AG04449 (cell line): ENCODE measurements at places on chromosomes 11 and 22.

- DNase-seq: no peak
Observed at GRCh38 chr11:61828629-61829407, 718 bp downstream of the FADS2 start.

DNA sequence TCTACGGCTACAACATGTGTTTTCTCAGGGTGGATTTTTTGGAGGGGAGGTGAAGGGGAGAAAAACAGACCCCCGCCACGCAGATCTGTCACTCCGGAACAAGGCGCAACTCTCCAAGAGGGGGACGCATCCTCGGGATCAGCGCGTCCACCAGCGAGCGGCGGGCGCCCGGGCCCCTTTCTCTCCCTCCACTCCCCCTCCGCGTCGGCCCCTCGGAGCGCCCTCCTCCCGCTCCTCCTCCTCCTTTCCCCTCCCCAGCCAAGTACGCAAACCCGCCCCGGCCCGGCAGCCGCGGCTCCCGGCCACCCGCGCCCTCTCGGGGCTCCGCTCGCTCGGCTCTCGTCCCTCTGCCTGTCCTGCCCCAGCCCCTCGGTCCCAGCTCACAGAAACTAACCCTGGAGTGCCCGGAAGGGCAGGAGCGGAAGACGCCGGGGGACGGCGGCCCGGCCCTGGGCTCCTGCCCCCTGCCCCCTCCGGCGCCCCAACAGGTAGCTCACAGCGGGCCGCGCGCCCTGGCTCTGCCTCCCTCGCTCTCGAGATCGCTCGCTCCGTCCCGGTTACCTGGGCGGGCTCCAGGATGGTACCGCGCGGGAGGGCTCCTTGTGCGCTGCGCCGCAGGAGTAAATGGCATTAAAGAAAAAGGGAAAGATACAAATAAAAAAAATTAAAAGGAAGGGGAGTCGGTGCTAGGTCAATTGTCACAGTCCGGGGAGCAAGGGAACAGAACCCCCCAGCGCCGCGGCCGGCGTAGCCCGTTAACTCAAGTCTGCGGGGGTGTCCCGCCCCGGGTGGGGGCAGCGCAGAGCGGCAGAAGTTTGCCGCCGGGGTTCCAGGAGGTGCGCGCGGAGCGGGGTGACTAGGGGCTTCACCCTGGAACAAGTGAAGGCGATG is 131.4 kb upstream of the C11orf58 start:
- no peak for DNase-seq

DNA sequence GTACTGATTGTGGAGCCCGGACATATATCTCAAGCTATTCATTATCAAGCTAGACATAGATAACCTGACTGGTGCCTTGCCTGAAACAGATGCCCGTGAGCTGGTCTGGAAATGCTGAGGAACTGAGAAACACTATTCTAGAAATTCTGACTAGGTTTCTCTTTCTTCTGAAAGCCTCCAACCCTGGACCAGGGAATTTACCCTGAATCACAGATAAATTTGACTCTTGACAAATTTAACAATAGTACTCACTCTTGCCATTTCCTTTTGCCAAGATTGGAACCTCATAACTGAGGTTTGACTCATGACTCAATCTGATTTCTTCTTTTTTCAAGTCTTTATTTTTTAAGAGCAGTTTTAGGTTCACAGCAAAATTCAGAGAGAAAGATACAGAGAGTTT is 189.6 kb upstream of the SYN3 start:
- DNase-seq: no peak

DNA sequence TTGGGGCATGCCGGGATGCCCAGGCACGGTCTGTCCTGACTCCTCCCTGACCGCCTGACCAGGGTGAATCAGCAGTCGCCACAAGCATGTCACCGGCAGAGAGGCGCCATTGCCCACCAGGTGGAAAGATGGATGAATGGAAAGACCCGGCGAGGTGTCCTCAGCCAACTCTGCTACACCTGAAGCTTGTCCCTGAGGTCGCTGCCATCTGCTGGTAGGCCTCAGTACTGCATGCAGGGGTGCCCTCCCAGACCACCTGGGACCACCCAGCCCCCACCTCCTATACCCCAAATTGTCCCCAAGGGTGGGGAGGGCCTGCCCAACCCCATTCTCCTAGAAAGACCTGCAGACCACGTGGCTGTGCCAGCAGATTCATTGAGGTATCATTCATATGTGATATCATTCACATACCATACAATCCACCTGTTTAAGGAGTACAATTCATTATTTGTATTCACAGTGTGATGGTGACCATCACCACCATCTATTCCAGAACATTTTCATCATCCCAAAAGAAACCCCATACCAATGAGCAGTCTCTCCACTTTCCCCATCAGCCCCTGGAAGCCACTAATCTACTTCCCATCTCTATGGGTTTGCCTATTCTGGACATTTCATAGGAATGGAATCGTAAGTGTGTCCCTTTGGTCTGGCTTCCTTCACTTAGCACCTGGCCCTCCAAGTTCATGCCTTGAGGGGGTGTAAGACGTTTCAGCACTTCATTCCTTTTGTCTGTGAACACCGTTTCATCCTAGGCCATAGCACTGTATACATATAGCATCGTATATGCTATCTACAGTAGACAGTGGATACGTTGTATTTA is 17.5 kb downstream of the FGF3 start:
- no peak for DNase-seq

DNA sequence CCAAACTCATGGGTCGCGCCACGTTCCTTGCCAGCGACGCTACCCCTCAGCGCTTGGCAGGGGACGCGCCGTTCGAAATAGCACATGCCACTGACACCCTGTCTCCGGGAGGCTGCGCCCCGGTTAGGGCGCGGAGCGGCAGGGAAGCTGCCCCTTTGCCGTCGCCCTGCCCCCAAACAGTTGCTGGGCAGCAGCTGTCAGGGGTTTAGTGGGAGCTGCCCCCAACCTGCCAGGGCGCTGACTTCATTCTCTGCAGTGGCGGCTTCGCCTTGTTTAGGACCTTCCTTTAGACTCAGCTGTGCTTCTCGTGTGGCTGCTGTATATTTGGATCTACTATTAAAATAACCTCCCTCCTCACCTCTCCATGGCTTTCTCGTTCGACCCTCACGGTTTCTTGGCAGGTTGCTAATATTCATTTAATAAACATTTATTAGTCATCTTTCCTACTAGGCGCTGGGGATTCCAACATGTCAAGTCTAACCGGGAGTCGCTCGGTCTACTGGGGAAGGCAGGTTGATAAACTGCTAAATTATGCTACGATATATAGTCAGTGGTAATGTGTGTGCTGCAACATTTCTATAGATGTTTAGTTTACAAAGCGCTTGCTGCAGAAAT is 782 bp downstream of the TMEM109 start:
- DNase-seq: no peak

DNA sequence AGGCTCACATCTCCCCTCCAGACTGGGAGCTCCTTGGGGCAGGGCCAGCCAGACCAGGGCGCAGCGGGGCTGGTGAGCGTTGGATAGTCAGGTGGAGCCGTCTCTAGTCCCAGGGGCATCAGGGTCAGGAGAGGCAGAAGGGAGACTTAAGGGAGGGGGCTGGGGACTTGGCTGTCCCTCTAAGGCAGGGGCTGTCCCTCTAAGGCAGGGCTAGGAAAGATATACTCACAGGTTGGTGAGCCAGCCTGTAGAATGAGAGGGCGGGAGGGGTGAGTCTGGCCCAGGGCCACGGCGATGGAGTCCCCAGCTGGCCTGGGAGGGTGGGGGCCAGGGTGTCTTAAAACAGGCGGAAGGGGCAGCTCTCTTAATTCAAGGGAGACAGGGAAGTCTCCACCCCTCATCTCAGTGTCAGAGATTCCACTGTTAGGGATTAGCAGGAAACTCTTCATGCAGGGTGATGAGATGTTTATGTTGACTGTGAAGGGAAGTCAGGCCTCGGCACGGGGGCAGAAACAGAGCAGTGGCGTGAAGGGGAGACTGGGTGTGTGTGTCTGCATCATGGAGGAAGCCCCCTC is 11.3 kb downstream of the P2RY2 start:
- DNase-seq: no peak

GRCh38 chr11:105229257-105229656 is 89.7 kb upstream of the CARD18 start:
- DNase-seq: no peak

DNA sequence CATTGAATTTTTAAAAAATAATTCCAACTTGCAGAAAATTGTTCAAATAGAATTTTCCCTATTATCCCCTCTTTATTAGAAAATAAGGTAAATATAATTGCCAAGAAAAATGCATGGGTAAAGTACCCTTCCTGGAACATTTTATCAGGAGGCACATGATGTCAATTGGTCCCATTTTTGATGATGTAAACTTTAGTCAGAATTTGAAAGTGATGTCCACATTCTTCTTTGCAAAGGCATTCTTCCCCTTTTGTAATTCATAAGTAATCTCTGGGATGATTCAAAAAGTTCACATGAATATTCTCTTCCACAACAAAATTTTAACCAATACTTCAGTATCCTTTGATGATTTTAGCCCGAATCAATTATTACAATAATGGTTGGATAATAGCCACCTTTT is 86.9 kb upstream of the ANO3 start:
- no peak for DNase-seq

- no peak for DNase-seq
Observed at GRCh38 chr11:69030301-69030700, 17.3 kb upstream of the MRGPRF start.

DNA sequence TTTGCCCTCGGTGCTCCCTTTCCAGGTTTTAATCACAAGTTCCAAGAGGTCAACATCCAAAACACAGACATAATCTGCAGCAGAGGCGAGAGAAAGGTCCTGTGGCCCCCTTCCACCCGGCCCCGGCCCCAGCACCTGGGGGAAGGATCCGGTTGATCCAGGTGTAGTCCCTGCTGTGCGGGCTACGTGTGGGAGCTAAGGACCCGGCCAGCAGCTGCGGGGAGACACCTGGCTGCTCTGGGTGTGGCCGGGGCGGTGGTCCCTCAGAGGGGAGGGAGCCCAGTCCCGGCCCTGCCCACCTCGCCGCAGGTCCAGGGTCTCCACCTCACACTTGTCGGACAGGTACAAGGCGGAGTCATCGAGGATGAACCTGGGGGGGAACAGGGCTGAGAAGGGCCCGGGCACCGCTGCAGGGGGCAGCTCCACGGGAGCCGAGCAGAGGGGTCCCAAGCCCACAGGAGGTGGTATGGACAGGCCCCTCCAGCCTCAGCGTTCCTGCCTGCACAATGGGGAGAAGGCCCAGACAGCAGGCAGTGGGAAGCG is 13.6 kb downstream of the ATG2A start:
- DNase-seq: no peak

GRCh38 chr11:116888024-116888423 is 50.6 kb upstream of the APOA1 start:
- no peak for DNase-seq

- no peak for DNase-seq
Observed at GRCh38 chr11:83571302-83571701, 285.1 kb upstream of the CCDC90B start.

DNA sequence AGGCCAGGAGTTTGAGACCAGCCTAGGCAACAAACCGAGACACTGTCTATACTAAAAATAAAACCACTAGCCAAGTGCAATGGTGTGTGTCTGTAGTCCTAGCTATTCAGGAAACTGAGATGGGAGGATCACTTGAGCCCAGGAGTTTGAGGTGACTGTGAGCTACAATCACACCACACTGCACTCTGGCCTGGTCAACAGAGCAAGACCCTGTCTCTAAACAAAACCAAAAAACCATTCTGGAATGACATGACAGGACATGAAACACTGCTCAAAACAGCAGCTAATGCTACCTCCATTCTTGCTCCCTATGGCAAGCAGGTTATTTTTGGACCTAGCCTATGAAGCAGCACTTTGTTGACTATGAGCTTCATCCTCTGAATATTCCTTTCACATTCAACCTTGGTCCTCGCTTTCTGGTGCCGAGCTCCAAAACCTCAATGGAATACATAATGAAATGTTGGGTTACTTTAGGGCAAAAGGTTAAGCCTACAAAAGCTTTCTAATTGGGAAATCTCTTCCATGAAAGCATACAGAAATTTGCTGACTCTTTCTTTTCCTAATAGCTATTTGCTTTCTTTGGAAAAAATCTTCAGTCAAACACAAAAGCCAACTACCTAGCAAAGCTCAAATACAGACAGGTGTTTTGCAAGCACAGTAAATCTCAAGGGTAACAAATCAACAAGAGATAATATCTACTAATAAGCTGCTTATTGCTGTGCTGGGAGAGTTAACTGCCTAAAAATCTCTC is 21.1 kb downstream of the SIK3 start:
- DNase-seq: no peak

- no peak for DNase-seq
Observed at GRCh38 chr22:27695925-27696324, 105.6 kb downstream of the MN1 start.

GRCh38 chr11:1152316-1153104 is 5.2 kb upstream of the MUC5AC start:
- no peak for DNase-seq

- no peak for DNase-seq
Observed at GRCh38 chr11:69312453-69313404, 18.8 kb downstream of the MYEOV start.

DNA sequence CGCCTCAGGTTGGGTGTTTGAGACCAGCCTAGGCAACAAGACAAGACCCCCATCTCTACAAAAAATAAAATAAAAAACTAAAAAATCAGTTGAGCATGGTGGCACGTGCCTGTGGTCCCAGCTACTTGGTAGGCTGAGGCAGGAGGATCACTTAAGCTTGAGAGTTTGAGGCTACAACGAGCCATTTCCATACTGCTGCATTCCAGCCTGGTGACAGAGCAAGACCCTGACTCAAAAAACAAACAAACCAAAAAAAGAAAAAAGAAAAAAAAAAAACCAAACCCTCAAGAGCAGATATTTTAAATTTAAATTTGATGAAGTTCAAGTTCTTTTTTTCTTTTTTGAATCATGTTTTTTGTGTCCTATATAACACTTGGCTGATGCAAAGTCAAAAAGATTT is 7.2 kb upstream of the CCDC83 start:
- no peak for DNase-seq

DNA sequence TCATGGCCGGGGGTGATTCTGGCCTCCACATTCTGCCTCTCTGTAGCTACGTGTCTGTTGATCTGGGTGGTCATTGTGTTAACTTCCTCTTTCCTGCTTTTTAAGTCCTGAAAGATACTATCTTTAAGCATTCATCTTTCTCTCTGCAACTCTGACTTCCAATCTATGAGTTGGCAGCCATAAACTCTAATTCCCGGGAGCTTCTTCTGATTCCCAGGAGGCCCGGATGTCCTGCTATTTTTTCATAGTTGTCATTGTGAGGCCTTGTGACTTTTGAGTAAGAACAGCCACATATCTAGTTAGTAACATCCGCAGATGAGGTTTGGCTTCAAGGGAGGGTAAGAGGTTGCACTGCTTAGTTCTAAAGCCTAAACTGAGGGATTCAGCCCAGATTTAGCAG is 107.8 kb downstream of the SYN3 start:
- DNase-seq: no peak

DNA sequence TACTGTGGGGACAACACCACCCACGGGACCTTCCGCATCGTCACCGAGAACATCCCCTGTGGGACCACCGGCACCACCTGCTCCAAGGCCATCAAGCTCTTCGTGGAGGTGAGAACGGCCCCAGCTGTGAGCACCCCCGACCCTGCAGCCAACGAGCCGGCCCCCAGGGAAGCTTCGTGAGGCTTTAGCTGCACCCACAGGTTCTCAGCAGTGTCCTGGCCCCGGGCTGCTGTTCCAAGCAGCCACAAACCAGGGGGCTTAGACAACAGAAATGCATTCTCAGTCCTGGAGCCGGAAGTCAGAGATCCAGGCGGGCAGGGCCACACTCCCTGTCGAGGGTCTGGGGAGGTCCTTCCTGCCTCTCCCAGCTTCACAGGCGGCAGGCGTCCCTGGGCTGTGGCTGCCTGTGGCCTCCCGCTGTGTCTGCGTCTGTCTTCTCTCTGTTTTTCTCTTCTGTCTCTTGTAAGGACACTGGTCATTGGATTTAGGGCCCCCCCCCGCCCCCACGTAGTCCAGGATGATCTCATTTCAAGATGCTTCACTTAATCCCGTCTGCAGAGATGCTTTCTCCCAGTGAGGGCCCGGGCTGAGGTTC is 12.5 kb downstream of the MUC5B start:
- DNase-seq: no peak
